ENCODE measurements at places on chromosomes 7 and 10. TPM values are rescaled to one million over a fixed set of nuclear protein-coding genes. Genes with fewer than 3 reads are reported as not detected.

The WNT2 gene
- 0.65 TPM for total RNA-seq

The ACTL6B gene
- total RNA-seq = not detected

The MYL10 gene
- total RNA-seq = not detected

The UCN3 gene
- total RNA-seq = not detected

The SFTPD gene
- total RNA-seq = not detected

The DOCK1 gene
- 16.4 TPM for total RNA-seq

The RAB19 gene
- total RNA-seq = not detected

DNA sequence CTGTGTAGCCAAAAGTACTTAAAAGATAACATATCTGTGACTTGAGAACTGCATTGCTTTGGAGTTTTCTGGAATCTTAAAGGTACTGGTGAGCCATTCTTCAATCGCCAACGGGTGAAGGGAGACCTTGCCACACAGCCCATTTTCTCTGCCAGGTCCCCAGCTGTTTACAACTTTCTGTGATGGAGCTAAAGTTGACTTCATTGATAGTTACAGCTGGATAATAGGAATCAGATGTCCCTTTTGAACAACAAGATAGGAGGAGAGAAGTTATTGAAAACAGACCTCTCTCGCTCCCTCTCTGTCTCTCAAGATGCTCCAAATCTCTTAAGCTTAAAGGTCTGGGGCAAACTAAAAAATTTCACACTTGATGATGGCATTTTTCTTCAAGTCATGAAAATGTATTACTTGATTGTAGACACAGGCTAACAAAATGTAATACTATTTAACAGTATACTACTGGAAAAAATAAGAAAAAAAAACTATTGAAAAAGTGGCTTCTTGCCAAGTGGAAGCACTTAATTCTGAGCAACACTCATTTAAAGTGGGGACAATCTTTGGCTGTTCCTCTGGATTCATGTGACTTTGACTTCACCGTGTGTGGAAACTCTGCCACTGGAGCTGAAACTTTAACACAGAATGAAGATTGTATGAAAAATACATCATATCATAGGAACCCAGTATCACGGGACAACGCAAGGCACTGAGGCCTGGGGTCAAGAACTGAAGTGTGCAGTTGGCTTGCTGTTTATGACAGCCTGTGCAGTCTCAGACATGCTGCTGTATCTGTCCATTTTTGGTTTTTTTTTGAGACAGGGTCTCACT lies 78.4 kb upstream of the AFAP1L2 start:
- DNase-seq = no peak

The ATP6V0E2 gene
- total RNA-seq = 61.0 TPM

DNA sequence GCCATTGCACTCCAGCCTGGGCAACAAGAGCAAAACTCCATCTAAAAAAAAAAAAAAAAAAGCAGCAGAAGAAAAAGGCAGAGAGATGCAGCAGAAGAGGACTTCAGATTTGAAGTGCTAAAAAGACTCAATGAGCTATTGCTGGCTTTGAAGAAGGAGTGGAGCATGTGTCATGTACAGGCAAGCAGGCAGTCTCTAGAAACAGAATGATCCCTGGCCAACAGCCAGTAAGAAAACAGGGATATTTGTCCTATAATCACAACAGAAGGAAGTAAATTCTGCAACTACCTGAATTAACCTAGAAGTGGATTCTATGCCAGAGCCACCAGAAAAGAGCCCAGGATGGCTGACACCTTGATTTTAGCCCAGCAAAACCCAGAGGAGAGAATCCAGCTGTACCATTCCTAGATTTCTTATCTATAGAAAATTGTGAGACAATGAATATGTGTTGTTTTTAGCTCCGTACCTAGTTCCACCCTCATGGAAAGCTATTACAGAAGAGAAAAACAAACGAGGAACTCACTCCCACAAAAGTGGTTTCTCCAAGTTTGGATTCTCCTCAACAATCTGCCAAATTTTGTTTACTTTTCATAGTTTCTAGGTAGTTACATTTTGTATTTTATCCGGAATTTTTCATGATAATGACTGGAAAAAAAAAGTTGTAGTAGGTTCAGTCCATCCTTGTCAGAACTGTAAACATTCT lies 198.2 kb upstream of the GNAI1 start:
- no peak for DNase-seq

- DNase-seq = no peak
Observed at GRCh38 chr10:44990302-44990655, 10.4 kb upstream of the ZNF22 start.

The VGF gene
- total RNA-seq = 10.3 TPM

- DNase-seq = peak; percentile 16
Observed at GRCh38 chr7:97555857-97556421, 175.9 kb upstream of the TAC1 start.

DNA sequence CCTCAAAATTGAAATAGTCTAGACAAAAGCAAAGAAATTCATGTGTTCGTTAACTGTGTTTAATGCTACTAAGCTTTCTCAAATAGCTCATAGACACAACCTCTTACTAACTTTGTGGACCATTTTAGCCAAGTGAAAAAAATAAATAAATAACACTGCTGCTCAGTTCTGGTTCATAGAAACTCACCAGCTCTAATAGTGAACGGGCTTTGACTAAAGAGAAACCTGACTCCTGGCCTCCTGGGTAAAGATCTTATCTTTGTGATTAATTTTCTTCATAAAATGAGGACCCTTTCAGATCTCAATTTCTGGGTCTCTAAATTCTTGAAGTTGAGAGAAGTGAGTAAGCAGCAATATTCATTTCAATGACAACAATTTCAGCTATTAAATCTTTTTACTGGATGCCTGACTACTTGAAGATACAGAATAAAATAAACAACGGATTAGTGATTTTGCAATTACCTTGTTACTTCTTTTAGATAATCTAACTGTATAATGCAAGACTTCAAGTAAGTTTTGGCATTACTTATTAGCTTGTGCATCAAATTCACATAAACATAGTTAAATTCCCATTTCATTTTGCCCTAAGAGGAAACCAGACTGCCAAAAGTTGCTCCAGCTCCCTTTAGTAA lies 3.1 kb downstream of the CADPS2 start:
- no peak for DNase-seq

DNA sequence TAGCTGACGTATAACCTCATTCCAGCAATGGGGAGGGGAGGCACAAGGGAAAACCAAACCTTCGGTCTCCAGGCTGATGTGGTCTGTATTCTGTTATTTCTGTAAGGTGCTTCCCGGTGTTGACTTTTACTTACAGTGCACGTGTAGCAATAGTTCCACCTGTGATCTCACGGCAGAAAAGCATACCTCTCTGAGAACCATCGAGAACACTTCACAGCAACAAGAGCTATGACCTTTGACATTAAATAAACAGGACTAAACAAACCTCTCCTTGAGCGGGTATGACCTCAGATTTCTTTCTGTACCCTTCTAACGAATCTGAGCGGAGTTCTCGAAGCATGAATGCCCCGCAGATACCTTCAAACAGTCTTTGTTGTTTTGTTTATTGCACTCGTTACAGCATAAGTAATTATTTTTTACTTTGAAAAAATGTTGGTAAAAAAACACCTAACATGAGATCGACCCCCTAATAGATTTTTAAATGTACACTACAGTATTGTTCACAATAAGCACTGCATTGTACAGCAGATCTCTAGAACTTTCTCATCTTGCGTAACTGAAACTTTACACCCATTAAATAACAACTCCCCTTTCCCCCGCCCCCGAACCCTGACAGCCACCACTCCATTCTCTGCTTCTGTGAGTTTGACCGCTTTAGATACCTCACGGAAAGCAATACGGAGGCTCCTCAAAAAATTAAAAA lies 282.3 kb downstream of the GATA3 start:
- DNase-seq = no peak

- peak; percentile 32 for DNase-seq
Observed at GRCh38 chr10:5873515-5873995, 16.1 kb downstream of the ANKRD16 start.

DNA sequence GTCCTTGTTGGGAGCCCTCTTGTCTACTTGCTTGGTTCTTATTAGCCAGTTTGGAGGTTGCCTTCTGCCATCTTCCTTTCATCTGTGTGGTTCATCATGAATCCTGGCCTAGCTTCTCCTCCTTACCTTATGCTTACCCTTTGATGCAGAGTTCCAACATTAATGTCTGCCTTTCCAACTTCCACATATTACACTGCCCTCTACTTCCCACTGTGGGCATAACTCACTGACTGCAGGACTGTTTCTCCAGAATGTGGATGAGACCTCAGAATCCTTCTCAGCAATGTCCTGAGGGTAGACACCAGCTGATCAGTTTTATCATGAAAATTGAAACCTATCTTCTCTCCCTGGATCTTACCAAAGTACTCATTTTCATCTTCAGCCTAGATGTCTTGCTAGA lies 491.0 kb downstream of the LRMDA start:
- DNase-seq = no peak

DNA sequence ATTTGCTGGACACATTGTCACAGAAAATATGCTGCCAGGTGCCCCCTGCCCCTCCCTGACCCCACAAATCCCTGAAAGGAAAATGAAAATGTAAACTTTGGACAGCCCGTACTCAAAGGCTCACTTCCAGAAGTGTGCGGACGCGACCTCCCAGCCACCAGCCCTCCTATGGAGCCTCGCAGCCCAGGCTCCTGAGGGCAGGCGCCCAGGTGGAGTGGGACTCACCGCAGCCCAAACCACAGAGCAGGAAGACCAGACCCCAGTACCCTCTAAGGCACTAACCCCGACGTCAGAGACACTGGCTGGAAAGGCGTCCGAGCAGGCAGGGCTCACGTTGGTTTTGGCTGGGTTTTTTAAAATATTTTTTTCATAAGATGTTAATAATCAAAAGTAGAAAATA lies 57.3 kb downstream of the CSGALNACT2 start:
- no peak for DNase-seq

DNA sequence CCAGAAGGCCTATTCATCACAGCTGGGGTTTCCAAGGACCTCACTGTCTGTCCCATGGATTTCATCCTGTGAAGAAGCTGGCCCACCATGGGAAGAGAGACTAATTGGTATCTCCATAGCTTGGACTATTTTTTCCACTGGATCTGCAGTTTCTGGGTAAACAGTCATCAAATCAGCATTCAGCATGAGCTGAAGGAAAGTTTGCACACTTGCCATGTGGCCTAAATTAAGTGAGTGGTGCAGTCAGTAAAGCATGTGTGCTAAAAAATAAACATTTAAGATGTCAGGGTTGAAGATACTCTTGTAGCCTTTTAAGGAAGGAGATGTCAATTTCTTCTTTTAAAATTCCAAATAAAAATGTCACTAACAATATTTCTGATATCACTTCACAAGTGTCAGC lies 381.1 kb upstream of the ZMIZ1 start:
- no peak for DNase-seq

GRCh38 chr10:69880301-69881081 lies 78.8 kb downstream of the COL13A1 start:
- no peak for DNase-seq

DNA sequence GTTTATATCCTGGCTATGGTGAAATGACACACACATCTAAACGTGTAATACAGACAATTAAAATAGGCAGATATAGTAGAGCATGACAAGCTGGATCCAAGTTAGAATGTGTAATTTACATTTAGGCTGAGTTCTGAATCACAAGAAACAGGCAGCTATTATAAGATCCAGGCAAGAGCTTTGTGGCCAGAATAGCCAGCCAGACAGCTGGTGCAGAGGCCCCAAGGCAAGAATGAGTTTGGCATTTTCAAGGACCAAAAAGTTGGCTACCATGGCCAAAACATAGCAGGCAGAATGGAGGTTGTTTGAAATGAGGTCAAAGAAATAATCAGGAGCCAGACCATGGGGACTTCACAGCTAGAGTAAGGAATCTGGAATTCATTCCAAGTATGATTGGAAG lies 281.7 kb downstream of the MTERF1 start:
- DNase-seq = no peak

The SDK1 gene
- 4.2 TPM for total RNA-seq

GRCh38 chr7:2962865-2963264 lies 80.8 kb downstream of the CARD11 start:
- DNase-seq = no peak

DNA sequence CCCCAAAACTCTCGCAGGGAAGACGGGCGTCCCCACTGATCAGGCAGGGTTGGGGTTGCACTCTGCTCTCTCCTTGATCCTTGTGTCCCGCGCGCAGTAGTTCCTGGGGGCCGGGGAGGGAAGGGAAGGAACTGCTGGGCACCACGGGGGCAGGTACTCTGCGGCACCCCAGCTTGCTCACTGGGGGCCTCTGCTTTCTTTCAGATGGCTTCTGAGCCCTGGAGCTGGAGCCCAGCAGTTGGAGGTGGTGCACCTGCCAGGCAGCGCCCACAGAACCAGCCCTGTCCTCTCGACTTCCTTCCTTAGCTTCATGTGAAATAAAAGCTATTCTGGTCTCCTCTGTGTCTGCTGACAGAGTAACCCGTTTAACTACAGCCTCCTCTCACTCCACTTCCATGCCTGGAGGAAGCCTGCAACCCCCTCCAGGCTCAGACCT lies 12.2 kb downstream of the PLAC9 start:
- no peak for DNase-seq

DNA sequence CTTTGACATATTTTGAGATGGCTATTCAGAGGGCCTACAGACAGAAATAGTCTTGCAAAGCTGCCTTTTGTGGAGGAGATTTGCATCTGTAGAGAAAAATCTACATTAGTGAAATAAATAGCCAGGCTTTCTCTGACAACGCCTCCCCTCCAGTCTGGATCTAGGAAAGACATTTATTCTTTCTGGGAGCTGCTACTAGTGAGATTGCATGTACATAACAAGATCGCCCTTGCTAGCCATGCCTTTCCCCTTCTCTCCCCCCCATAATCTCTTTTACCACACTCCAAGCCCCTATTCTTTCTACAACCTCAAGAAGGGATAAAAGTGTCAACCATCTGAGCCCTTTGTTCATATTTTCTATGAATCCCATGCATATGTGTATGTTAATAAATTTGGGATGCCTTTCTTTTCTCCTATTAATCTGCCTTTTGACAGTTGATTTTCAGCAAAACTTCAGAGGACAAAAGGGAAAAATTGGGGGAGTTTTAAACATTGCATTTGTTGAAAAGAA lies 194.2 kb downstream of the SNX13 start:
- no peak for DNase-seq

The CALML3 gene
- not detected for total RNA-seq

- peak; percentile 97 for DNase-seq
Observed at GRCh38 chr7:22572937-22573336, 72.9 kb upstream of the STEAP1B start.

GRCh38 chr7:52635021-52635420 lies 400.4 kb upstream of the POM121L12 start:
- DNase-seq = no peak

The DOCK4 gene
- 17.2 TPM for total RNA-seq

The ATOH7 gene
- not detected for total RNA-seq
